ENCODE measurements at places on chromosomes 5 and 9.

GRCh38 chr5:53712327-53712726 lies 151.9 kb downstream of the NDUFS4 start:
- DNase-seq = no peak

DNA sequence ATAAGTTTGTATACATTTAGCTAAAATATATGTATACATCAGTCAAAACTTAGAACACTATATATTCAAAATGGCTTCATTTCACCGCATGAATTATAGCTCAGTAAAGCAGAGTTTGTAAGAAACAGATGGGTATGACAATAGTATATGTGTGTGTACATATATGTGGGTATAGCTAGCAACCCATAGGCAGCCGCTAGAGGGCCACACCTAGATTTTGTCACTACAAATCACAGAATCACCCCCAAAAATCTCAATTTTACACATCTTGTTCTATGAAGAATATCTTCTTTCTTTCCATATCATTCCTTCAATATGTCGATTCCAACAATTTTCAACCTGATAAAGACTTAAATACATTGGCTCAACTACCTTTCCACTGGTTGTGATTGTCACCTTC lies 357.8 kb upstream of the CCNG1 start:
- DNase-seq = no peak

DNA sequence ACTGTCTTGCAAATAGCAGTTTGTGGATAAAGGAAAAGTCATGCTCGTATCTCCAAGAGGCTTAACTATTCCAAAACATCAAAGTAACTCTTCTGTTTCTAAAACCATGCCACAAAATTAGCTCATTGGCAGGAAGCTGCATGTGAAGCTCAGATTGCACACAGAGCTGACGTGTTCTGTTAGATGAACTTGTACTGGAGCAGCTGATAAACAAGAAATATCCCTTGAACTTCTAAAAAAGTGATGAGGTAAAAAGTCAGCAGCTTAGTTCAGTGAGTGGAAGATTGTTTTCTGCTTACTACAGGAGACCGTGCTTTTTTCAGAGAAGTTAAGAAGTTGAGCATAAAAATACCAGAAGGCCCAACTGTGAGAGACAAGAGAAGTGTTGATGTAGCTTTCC lies 113.2 kb downstream of the SLC12A2 start:
- no peak for DNase-seq

- no peak for DNase-seq
Observed at GRCh38 chr9:109591691-109592090, 93.6 kb upstream of the PTPN3 start.

DNA sequence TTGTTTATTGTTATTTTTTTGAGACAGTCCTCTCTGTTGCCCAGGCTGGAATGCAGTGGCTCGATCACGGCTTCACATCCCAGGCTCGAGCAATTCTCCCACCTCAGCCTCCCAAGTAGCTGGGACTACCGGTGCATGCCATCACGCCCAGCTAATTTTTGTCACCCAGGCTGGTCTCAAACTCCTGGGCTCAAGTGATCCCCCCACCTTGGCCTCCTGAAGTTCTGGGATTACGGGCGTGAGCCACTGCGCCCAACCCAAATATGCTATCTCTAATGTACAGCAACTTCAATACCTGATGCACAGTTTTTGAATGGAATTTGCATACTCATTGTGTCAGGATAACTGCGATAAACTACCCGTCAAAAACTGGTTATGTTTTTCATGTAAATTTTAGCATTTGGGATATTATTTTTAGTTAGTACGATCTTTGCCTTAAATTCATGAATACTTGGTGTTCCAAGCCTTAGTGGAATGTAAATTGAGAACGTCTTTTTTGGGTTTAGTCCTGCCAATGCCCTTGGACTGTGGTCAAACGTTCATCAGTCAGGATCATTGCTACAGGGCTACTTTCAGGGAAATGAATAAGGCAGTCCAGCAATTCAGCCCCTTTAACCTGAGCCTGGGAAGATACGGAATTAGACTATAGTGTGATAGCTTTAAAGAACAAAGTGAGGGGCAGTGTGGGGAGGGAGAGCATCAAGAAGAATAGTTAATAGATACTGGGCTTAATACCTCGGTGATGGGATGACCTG lies 4.4 kb downstream of the UGCG start:
- no peak for DNase-seq

- no peak for DNase-seq
Observed at GRCh38 chr5:138789771-138790242, 36.6 kb downstream of the CTNNA1 start.

DNA sequence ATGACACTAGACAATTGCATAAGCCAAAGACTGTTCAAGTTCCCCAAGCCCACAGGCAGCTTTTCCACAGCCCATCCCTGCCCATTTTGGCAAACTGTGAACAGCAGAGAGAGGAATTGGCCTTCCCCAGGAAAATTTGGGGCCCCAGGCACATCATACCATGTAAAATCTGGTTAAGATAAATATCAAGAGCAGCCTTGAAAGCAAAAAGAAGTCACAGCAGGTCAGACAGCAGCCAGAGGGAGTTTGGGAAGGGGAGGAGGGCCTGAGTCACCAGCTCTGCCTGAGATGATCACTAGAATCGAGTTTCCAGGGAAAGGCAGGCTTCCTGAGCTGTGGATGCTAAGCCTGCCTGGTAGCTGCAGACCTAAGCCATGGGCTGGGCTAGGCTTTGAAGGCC lies 179.2 kb downstream of the RFK start:
- no peak for DNase-seq

DNA sequence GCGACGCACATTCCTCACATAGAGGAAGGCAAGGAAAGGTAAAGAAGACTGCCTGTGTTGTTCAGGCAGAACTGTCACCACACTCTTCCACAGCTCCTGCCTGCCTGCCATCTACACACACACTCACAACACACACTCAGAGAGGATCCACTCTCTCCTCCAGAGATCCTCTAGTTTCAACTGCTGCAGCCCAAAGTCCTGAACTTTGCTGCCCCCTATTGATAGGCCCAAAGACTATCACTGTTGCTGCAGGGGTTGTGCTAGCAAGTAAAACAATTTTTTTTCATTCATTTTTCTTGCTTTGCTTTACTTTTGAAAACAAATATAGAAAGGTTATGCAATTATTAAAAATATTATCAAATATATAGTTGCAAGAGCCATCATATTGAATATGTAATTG lies 5.9 kb upstream of the CFAP90 start:
- peak; percentile 6 for DNase-seq

- no peak for DNase-seq
Observed at GRCh38 chr9:70571258-70571657, 156.8 kb upstream of the KLF9 start.

DNA sequence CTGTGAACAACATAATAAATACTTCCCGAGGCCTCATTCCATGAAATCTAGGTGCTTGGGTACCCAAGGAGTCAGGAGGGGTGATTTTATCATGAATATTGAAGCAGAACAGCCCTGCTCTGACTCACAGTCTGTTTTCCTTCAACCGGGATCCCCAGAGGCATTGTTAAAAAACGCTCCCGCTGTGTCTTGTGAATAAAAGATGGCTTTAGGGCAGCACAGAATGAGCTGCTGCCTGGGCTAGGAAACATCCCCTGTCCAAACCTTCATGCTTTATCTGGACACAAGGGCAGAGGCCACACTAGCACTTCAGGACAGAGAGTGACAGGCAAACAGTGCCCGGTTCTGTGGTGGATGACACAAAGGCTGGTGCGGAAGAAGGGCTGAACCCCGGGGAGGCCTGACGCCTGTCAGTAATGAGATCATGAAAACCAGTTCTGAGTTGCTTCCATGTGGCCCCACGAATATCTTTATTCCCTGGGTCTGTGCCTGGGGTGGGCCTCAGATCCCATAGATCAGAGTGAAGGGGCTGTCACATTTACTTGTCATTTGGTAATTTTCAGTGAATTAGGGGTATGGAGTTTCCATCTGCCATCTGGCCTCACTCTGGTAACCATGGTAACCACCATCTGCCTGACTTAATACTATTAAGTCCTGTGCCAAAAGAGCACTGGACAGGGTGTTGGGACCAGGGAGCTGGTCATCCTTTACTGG lies 2.6 kb downstream of the IGFBPL1 start:
- no peak for DNase-seq

DNA sequence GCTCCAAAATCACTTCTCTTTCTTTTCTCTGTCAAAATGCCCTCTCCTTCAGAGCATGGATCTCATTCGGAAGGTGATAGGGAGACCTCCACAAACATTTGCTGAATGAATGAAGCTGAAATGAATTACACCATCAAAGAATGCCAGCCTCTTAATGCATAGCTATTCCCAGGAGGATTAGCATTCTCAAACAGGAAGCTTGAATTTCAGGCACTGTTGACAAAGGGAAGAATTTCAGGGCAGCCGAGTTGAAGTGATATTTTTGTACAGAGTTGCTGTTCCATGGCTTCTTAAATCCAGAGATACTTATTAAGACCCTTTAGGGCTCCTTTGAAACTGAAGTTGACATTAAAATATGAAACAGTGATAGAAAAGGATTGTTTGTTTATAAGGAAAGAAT lies 18.8 kb downstream of the HBEGF start:
- no peak for DNase-seq

DNA sequence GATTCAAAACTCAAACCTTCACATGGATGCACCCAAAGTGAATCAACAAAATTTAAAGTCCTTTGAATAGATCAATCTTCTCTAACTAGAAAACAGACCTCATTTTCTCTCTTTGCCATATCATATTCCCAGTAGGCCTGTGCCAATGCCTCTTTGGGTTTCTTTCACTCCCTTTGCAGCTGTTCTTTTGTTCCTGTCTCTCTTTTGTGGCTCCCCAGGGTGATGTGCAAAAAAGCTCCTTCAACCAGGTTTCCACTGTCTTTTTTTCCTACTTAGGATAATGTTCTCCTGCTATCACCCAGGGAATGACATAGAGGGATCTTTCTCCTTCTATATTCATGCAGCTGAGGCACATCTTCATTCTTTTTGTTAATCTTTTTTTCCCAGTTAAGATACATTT lies 54.6 kb downstream of the MARCHF3 start:
- no peak for DNase-seq

DNA sequence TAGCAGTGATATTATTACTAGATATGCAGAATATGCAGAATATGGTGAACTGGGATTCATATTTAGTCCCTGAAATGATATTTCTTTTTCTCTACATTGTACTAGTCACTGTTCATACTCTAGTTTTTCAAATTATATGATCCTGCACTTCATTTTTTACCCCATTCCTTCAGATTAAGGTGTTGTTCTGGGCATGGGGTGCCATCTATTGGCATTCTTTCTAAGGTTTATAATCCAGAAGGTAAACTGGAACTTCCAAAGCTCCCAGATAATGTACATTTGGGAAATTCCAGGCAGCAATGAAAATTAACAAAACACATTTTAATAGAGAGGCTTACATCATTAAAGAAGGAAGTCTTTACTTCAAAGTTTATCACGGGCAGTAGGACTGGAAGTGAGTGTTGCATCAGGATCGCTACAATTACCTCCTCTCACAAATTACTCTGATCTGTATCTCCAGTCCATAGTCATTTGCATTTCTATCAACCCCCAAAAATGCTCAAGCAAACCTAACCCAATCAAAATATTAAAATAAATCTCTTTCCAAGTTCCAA lies 12.5 kb downstream of the RFX3 start:
- peak; percentile 31 for DNase-seq

GRCh38 chr5:43371821-43372220 lies 40.4 kb downstream of the CCL28 start:
- no peak for DNase-seq

DNA sequence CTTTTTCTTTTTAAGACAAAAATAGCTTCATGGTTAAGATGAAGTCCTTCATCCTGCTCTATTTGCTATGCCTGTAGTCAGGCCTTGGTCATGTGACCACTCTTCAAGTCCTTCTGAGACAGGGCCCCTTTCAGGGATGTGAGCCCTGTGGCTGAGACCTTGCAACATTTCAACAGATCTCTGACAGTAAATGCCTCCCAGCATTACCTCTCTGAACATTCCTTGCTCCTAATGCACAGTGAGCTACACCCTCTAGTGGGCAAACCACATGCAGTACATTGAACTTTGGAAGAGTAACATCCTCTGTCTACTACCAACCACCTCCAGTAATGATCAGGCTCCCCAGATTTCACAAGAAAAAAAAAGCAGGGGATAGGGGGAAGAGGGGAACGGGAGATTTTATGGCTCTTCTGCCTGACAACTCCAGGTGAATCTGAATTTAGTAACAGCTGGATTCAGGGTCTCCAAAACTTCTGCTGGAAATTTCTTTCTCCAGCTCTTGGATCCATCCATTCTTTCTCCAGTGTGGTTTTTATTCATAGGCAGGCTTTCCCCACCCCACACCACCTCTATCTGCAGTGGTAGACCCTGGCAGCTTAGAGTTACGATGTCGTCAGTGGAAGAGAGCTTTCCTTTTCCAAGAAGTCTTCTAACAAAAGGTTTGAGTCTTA lies 8.9 kb upstream of the FBXO38 start:
- peak; percentile 4 for DNase-seq

DNA sequence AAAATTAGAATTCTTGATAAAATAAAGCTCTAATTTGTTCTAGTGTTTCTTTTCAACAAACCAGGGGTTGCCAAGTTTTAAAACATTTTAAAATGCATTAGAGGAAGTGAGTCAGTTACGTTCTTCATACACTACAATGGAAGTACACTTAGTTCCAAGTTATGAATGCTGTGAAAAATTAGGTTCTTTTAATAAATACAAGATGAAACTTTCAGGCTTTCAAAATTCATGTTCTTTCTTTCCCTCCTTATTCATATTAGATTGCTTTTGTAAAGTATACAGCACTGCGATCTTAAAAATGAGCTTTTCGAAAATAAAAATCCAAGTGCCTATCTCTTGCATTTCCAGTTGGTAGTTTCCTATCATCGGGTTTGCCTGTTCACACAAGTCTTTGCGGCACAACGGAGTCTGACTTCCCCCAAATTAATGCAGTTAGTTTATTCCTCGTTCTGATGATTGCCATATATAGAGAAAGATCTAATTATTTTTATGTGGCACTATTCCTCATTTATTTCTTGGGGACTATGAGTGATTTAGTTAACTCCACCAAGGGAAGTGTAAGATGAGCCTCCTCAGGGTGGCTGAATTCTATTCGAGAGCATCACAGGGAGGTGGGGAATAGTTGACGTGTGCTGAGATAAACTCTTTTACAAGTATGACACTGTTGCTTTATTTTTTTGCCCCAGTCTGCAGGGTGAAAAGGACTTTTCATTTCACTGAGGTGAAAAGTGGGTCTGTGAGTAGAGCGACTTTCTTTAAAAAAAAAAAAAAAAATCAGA lies 238.2 kb downstream of the CD180 start:
- no peak for DNase-seq

GRCh38 chr9:116899337-116900006 lies 212.4 kb downstream of the TRIM32 start:
- no peak for DNase-seq

DNA sequence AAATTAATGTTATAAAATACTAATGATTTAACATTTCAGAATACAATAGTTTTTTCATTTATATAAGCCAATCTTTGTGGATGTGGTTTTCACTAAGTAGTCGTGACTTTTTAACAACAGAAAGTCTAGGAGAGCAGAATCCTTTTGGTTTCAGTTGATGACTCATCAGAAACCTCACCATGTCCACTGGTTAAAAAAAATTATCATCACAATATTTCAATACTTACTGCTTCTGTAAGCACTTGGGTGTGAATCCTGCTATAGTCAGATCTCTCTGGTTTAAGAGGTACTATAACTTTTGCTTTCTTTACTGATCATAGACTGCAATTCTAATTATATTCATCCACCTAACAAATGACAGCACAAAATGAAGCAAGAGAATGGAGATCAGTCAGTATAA lies 77.2 kb downstream of the MRPS30 start:
- DNase-seq = no peak

GRCh38 chr9:85212209-85212608 lies 529.5 kb downstream of the AGTPBP1 start:
- DNase-seq = no peak

- no peak for DNase-seq
Observed at GRCh38 chr5:60092671-60093422, 199.3 kb upstream of the PDE4D start.

- DNase-seq = no peak
Observed at GRCh38 chr5:32814141-32814540, 103.0 kb downstream of the NPR3 start.

All from GF-D8 (cell line).